ENCODE measurements at places on chromosomes 12 and 14.

- DNase-seq = no peak
These were observed 92.0 kb downstream of the NCOR2 start for GRCh38 chr12:124475295-124476010.

DNA sequence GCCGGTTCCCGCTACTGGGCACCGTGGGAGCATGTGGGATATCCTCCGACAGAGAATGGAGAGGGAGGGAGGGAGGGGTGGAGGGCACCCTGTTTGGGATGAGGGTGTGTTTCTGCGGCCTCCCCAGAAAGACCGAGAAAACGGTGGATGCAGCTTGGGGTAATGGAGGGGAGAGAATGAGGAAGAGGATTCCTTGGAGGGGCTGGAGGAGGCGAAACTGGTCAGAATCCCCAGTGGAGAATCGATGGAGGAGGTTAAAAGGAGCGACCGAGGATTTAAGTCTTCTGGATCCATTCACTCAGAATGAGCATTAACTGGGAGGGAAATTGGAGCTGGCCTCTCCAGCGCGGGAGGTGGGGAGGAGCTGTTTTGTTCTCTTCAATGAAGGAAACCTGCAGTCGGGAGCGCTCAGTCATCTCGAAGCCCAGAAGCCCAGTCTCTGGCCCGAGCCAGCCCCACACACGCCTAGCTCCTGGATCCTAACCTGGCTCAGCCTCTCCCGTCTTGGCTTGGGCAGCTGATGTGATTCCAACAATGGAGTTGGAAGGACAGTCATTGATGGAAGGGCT lies 581 bp downstream of the ARG2 start:
- no peak for DNase-seq

DNA sequence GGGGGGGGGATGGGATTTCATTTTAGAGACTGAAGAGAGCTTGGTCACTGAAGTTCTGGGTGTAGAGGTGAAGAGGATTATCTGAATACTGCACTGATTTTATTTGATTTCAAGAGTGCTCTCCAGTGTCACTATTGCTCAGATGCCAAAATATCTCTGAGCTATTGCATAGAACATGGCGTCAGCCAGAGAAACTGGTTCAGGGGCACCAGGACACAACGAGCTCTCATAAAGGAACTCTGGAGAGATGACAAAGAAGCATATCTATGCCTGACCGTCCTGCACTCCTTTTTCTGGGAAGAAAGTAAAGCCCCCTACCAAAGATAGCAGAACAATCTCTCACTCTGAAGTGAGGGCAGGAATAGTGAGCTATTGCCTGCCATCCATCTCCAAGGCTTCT lies 2.0 kb downstream of the SLC7A8 start:
- no peak for DNase-seq

- DNase-seq = no peak
These were observed 63.3 kb downstream of the EP400 start for GRCh38 chr12:132012919-132013568.

GRCh38 chr14:105060751-105061427 lies 4.3 kb downstream of the GPR132 start:
- peak; percentile 60 for DNase-seq

- no peak for DNase-seq
These were observed 54.4 kb upstream of the KRR1 start for GRCh38 chr12:75565795-75566194.

DNA sequence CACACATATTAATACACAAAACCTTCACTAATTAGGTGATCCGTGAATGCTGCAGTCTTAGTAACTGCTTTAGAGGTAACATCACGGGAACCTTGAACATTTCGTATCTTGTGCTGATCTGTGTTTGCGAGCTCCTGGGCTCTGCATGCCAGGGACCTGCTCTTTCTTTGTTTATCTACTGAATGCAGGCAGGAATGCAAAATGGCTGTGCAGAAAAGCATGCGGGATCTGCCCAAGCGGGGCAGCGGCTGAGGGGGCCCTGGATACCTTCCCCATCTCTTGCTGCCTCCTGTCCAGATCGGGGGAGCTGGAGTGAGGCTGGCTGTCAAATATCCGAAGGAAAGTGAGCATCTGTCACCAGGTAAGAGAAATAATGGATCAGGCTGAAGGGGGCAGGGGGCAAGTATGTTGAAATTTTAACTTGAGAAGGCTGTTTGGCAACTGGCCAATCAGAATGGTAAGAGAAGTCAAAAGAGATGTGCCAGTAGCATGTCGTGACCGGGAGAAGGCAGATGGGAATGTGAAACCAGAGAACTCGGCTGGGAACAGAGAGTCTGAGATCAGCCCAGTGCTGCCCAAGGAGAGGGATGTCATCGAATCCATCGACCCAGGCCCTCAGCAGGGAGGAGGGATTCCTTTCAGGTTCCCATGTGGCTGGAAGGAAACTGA lies 191.4 kb downstream of the TTC7B start:
- DNase-seq = no peak

DNA sequence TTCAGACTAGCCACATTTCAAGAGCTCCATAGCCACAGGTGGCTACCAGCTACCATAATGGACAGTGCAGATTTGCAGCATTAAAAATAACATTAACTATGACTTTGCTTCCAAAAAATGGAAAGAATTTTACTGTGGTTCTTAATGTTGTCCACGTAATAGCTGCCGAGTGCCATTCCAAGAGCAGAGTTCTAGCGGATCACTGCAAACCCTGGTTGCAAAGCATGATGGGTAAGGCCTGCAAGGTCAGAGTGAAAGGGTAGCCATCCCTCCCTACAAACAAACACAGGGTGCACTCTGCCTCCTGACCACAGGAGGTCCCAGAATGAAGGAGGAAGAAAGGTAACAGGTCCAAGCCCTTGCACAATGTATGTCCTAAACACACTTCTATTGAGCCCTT lies 157.6 kb downstream of the DPF3 start:
- no peak for DNase-seq

DNA sequence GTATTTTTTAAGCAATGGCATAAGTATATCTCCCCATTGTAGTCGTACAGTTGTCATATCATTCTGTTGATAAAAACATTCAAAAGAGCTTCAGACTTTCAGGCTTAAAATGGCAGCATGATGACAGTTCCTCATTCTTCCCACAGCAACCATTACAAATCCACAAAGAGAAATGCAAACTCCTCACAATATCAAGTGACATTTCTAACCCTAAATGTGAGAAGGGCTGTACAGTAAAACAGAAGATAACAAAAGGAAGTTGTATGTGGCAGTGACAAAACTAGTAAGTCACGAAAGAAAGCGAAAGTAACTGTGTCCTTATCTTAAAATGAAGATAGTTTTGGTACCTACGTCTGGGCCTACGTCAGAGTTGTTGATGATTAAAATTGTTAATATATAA lies 46.7 kb downstream of the GXYLT1 start:
- peak; percentile 58 for DNase-seq

DNA sequence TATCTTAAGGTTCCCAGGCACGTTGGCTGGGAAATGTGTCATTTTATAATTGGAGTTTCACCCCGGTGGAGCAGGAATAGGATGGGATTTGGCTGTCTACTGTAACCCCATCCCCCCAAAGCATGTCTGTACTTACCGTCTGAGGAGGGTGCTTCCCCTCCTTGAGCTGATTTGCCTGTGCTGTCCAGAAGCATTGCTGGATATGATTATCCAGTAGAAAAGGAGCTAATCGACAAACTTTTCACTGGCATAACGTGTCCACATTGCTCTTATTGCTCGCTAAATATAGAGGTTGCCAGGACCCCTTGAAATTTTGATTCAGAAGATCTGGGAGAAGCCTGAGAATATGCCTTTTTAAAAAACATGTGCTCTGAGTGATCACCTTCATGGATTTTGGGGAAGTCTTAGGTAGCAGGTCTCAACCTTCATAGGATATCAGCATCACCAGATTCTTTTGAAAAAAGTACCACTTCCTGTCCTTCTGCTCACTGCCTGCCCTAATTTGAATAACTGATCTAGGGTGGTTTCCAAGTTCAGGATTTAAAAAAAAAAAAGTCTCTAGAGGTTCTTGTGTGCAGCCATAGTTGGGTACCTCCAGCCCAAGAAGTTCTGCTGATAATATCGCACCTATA lies 80.4 kb upstream of the KCNA1 start:
- DNase-seq = peak; percentile 2

- no peak for DNase-seq
These were observed 136.4 kb downstream of the FOXN3 start for GRCh38 chr14:89280600-89280999.

DNA sequence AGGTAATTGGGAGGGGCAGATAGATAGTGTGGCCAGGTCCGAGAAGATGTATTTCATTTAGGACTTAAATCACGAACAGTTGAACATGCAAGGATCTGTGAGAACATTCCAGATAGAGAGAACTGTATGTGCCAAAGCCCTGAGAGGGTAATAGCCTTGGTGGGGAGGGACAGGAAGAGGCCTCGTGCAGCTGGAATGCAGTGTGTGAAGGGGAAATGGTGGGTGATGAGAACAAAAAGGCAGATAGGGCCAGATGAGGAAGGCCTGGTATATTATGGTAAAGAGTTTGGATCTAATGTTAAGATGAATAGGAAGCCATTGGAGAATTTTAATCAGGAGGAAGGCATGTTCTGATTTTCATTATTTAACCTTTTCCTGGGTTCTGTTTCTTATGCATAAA lies 136.3 kb downstream of the TPH2 start:
- DNase-seq = no peak

DNA sequence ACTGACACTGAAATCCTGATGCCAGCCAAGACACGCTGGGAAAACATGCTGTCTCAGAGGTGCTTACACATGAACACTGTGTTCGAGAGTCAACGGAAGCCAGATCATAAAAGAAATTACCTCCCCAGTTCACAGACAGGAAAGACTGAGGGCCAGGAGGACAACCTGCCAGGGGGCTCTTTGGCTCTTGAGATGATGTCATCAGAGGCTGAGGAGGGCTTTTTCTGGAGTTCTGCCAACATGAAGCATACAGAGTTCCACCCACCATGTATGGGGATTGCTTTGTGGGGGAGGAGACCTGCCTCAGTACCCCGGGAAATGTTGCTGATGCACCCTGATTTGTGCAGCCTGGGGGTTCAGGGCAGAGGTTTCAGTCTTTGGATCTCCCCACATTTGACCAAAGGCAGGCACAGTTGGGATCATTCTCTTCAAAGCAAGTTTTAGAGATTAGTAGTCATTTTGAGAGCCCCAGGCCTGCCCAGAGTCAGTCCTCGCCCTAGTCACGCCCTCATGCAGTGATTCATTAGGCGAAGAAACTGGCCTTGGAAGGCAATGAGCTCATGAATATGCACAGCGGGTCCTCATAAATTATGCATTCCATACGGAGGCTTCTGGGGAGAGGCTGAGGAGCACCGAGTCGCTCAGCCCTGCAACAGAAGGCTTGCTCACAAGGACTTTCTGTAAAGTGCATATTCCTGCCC lies 34.9 kb upstream of the EML1 start:
- DNase-seq = no peak

- DNase-seq = no peak
These were observed 18.6 kb upstream of the KRT77 start for GRCh38 chr12:52721838-52722470.

DNA sequence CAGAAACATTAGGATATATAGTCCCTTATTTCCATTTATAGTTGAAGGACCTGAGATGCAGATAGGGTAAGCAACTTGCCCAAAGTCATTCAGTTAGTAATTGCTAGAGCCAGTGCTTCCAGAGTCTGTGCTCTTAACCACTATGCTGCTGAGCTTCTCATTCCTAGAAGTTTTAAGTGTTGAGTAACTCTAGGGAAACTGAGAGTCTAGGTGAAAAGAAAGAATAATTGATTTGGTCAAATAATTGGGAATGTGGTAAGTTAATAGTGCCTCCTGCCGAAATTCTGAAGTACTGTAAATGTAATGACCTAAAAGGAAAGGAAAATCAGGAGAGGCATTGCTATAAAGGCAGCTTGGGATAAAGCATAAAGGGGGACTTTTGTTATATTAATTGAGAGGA lies 14.1 kb downstream of the PYROXD1 start:
- DNase-seq = no peak

GRCh38 chr14:77910506-77910905 lies 110.6 kb downstream of the ADCK1 start:
- no peak for DNase-seq

DNA sequence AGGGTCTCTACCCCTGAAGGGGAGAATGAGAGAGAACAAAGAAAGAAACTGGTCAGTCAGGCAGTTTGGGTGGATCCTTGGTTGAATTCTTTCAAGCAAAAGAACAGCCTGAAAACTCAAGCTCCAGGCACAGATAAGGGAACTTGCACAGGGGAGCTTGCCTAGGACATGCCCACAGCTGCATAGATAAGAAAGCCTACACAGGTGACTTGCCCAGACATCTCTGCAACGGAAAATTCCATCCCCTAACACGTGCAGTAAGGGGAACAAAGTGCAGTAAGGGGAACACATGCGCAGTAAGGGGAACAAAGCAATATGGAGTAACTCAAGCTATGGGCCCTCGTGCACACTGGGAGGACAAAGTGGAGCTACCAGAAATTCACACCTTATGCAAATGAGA lies 540.1 kb upstream of the MIS18BP1 start:
- DNase-seq = no peak

GRCh38 chr12:90851800-90852718 lies 102.9 kb downstream of the CCER1 start:
- DNase-seq = no peak
